ENCODE measurements at places on chromosomes 12 and 14.

DNA sequence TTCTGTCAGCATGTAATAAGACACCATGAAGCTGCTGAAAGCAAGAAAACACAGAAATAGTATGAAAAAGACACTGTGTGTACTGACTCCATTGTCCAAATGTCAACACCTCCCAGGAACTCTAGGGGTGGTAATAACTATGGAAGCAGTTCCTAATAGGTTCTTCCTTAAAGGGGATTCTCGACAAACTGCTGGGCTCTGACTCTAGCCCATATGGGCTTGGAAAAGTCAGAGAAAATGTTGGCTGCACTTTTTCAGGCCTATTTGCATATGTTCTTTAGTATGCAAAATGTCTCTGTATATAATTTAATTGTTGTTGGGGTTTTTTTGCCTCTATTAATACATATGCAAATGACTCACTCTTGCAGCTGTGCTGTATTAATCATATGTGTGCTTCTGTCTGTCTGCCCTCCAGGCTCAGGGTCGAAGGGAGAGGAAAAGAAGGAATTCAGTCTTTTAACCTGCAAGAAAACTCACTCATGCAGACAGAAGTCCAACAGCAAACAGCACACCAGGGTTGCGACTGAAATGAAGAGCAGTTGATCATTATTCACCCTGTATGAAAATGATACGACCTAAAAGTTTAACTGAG is 317.6 kb downstream of the SOX5 start:
- no peak for DNase-seq

DNA sequence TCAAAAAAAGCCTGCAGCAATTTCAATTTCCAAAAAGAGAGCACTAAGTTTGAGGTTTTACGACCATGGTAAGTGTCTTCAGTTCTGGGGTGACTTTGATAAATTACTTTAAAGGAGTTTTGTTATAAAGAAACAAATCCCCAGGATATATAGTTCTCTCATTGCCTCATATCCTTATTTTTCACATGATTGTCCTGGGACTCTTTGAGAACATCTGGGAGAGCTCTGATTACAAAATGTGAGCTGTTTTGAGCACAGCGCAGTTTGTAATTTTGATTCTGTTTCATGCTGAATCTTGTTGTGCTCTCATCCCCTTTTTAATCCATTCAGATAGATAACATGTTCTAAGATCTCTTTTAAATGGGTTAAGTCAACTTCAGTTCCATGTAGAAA is 67.7 kb upstream of the DCN start:
- no peak for DNase-seq

DNA sequence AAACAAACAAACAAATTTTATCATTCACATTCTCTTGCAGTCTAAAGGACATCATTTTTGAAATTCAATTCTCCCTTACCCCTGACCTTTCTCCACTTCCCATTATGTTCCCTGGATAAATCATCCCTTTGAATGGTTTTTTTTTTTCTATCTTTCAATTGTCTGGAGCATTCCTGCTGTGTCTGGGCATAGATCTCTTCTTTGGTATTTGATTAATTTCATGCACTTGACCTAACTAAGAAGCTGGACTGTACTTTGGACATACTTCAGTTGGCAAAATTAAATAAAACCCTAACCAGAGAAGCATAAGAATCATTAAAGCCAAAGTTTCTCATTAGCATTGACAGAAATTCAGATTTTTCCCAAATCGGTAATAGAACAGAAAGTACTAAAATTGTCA is 163.6 kb upstream of the BMP4 start:
- DNase-seq, result no peak

GRCh38 chr12:66648033-66648735 is 30.7 kb downstream of the GRIP1 start:
- no peak for DNase-seq

- DNase-seq, result no peak
These were observed 81.7 kb downstream of the CPNE8 start for GRCh38 chr12:38823738-38824137.

- no peak for DNase-seq
These were observed 111.4 kb upstream of the TMEM132C start for GRCh38 chr12:128155571-128155970.

- DNase-seq, result no peak
These were observed 255.3 kb downstream of the BMP4 start for GRCh38 chr14:53701108-53701875.

DNA sequence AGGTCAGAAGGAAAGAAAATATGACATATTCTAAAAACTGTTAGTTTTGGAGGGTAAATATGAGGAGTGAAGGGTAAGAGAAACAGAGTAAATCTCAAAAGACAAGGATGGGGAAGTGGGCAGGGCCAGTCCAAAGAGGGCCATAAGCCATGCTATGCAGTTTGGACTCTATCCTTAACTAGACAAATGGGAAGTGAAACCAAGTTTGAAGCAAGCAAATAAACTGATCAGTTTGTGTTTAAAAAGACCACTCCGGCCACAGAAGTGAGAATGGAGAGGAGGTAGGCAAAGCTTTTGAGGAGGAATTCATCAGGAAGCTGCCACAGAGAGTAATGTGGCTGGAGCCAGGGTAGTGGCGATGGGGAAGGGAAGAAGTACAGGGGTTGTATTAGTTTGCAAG is 37.5 kb upstream of the DAAM1 start:
- no peak for DNase-seq

- DNase-seq, result peak; percentile 19
These were observed 708 bp downstream of the FAR2 start for GRCh38 chr12:29149691-29150281.

DNA sequence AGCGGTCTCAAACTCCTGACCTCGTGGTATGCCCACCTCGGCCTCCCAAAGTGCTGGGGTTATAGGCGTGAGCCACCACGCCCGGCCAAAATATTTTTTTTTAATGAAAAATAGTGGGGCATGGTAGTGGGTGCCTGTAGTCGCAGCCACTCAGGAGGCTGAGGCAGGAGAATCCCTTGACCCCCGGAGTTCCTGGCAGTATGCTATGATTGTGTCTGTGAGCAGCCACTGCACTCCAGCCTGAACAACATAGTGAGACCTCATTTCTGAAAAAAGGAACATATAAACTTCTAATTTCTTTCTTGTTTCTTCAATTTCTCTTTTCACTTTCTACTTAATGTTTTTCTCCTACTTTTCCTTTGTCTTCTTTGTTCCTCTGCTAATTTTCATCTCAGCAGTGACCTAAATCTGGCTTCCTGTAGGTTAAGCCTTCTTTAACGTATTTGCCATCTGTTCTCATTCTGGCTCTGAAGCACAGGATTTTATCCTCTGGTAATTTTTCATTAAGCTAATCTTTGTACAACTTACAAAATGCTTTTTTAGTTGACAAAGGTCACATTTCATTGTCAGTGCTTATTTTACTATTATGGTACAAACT is 4.5 kb upstream of the RPGRIP1 start:
- no peak for DNase-seq

DNA sequence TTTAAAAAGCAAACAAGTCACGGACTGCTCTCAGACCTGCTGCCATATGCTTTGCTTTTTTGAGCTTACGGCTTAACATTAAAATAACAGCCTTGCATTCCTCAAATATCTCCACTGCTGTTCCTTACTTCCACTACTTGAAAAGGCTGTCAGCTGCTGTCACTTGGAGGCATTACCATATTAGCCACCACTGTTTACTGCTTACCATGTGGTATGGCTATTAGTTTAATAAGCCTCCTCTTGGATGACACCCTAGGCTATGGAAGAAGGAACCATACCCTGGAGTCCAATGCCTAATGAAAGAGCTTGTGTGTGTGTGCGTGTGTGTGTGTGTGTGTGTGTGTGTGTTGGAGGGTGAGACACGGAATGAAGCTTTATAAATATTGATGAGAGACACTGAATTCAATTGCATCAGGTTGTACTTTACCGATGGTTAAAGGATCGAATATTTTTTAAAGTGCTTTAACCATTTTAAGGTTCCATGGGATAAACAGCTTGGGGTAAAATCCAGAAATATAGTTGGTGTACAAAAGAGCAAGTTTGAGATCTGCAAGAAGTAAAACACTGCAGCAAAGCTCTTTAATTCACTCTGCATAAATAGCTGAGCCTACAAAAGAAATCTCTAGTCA is 174.5 kb downstream of the TTC7B start:
- no peak for DNase-seq

GRCh38 chr12:49895773-49896172 is 7.9 kb downstream of the FAIM2 start:
- DNase-seq, result no peak

DNA sequence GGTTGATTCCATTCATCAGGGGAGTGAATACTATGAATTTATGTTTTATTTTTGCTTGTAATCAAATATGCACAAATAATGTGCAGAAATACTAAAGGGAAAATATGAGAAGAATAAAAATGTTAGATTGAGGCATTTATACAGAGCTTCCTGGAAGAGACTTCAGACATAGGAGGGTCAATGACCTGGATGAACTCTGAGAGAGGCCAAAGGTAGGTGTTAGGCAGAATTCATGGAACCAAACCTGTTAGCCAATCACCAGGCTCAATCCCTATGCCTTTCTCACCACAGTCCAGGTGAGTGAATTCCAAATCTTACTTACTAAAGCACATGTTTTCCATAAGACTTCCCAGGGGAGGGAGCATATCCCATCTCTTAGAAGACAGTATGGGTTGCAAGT is 130.4 kb upstream of the NTF3 start:
- no peak for DNase-seq

- DNase-seq, result no peak
These were observed 198.9 kb upstream of the SFSWAP start for GRCh38 chr12:131511803-131512561.

DNA sequence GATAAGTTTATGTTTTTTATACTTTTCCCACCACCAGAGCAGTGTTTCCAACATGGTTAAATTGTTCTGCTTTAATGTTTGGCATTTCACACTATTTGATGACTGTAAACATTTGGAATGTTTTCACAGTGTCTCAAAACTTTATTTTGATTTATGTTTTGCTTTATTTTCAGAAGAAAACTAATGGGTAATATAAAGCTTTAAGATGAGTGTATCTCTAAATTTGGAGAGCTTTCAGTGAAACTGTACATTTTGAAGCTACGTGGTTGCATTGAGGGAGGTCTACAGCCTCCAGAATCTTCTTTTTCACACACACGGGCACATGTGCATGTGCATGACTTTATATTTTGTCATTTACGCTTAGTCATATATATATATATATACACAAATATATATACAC is 10.7 kb downstream of the BICD1 start:
- DNase-seq, result no peak

GRCh38 chr14:23057757-23058653 is 685 bp upstream of the CDH24 start:
- peak; percentile 87 for DNase-seq

GRCh38 chr12:47442310-47442709 is 263.5 kb downstream of the RPAP3 start:
- DNase-seq, result no peak

DNA sequence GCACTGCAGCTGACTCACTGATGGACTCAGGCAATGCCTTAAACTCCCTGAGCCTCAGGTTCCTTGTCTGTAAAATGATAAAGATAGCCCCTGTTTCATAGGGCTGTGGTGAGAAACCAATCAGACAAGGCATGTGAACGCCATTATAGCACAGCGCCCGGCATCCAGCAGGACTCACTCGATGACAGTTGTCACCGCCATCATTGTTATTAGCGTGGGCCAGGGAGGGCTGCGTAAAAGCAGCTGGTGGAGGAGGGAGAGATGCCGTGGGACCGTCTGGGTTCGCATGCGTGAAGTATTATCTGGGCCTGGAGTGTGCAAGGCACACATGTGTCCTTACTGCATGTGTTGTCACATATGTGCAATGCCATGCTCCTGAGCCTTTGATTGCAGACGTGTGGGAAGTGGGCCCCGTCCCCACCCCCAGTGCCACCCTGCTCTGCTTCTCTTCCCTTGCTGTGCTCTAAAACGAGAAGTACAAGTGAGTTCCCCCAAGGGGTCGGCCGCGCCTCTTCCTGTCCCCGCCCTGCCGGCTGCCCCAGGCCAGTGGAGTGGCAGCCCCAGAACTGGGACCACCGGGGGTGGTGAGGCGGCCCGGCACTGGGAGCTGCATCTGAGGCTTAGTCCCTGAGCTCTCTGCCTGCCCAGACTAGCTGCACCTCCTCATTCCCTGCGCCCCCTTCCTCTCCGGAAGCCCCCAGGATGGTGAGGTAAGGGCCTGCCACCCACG is at the start of gene PTPN6:
Gene PTPN6 (plus strand): TSS at position 546 of the 730 bp plus-strand sequence. CDS start 157 bp downstream, at position 703.
- DNase-seq, result no peak

DNA sequence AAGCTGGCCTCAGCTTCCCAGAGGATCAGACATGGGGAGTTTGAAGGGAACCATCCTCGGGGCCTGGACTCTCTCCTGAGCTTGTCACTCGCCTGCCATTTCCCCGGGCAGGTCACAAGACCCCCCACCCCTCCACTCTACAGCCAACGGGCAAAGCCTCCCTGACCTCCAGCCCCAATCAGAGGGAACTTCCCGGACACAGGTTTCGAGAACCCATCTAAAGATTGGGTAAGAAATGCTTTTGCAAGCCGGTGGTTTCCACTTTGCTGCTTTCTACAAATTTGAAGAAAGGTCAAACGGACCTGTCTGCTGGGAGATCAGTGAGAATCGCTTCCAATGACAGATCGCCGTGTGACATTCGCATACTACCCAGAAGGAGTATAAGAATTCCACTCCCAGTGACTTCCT is 89.6 kb downstream of the SCARB1 start:
- DNase-seq, result no peak

DNA sequence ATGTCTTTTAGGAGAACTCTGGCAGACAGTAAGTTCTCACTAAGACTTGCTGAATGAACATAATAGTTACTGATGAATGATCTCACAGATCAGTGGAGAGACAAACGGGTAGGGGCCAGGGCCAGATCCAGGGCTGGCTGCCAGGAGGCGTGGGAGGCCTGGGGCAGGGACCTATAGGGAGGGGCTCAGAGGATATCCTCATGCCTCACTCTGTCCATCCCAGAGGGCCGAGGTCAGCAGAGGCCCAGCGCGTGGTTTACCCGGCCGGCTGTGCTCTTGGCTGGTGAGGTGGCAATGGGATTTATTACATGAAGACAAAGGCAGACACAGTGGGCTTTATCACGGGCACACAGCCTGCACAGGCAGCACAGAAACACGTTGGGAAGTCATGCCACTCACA is 85.4 kb downstream of the CHGA start:
- no peak for DNase-seq

DNA sequence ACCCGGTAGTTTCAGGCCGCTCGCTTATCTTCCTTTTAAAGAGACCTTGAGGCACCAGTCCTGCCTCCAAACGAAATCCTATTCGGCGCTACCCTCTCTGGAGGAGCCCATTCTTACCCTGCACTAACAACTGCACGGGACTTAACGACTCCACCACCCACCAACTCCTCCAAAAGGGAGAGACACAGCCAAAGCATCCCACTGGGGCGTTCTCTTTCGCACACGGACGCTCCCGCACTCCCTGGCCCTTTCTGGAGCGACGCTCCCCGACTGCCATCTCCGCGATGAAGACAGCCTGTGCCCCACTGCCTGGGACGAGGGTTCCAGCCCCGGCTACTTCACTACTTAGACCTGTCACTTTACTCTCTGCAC is 650 bp downstream of the GALC start:
- DNase-seq, result no peak

GRCh38 chr12:2960996-2961616 is 1.9 kb downstream of the TEAD4 start:
- no peak for DNase-seq

All from HEK293T (cell line).